ENCODE measurements at places on chromosomes 13 and 19.

GRCh38 chr13:43785261-43785649 is 1.5 kb downstream of the ENOX1 start:
- DNase-seq = no peak

- DNase-seq = no peak
Observed at GRCh38 chr13:33033051-33033812, 17.0 kb downstream of the KL start.

DNA sequence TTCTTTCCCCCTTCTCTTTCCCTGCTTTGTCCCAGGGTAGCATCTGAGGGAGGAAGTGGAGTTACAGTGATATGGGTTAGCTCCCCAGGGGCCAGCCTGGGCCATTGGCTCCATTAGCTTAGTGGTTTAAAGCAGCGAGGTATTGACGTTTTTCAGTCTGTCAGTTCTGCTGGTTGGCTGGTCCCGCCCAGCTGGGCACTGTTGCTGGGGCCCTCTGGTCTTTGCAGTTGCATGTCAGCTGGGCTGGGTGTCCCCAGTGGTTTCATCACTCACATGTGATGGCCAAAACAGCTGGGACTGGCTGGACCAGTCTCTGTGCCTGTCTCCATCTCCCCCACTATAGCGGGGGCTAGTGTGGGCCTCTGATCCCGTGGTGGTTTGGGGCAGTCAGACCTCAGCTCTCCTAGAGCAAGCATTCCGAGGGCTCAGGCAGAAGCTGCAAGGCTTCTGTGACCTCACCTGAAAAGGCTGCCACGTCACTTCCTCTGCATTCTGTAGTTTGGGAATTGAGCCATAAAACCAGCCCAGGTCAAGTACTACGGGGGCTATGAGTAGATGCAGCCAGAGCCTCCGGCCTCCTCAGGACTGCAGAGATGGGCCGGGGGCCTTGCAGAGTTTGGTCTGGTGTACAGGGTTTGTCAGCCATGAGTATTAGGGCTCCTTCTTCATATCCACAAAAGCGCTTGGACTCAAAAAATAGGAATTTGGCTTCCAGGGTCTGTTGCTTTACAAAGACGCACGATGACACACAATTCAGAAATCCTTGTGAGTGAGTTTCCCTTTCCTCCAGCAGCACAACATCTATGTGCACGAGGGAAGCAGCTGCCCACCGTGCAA is 30.0 kb downstream of the TSSK6 start:
- no peak for DNase-seq

- DNase-seq = no peak
Observed at GRCh38 chr13:105084931-105085330, 1450.5 kb downstream of the EFNB2 start.

DNA sequence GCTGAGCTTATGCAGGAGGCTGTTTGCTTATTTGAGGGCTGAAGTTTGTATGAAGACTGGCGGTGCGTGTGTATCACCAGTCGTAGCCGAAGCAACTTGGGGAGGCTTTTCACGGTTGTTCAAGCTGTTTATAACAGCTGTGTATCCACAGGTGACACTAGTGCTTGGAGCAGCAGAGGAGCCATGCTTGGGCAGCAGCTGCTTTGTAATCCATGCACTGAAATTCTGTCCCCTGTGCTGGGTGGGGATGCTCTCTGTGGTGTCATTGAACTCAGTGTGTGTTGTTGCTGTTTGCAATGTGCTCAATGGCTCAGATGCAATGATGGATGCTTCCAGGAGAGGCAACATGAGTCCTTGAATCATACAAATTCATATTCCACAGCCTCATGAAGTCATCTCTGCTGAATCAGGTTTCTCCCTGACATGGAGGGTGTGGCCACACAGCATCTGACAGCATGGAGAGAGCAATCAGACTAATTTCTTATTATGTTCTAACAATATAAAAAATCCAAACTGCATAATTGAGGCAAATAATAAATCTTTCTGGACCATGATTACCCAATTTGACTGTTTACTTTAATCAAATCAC is 18.8 kb upstream of the GTF3A start:
- no peak for DNase-seq

Data from naive thymus-derived CD8-positive, alpha-beta T cell (primary cell).